ENCODE measurements at places on chromosomes 7 and 10. TPM values are rescaled to one million over a fixed set of nuclear protein-coding genes. Genes with fewer than 3 reads are reported as not detected.

GRCh38 chr7:77393261-77393660, 22.9 kb downstream of the GSAP start:
- H3K27me3 ChIP-seq = no peaks in the 10 kb centered on the region
- H3K36me3 ChIP-seq = peaks cover 2% of the 10 kb centered on the region
- H3K4me1 ChIP-seq = peaks cover 26% of the 10 kb centered on the region
- peak; percentile 72 for DNase-seq
- H3K27ac ChIP-seq = no peak overlapping the region

DNA sequence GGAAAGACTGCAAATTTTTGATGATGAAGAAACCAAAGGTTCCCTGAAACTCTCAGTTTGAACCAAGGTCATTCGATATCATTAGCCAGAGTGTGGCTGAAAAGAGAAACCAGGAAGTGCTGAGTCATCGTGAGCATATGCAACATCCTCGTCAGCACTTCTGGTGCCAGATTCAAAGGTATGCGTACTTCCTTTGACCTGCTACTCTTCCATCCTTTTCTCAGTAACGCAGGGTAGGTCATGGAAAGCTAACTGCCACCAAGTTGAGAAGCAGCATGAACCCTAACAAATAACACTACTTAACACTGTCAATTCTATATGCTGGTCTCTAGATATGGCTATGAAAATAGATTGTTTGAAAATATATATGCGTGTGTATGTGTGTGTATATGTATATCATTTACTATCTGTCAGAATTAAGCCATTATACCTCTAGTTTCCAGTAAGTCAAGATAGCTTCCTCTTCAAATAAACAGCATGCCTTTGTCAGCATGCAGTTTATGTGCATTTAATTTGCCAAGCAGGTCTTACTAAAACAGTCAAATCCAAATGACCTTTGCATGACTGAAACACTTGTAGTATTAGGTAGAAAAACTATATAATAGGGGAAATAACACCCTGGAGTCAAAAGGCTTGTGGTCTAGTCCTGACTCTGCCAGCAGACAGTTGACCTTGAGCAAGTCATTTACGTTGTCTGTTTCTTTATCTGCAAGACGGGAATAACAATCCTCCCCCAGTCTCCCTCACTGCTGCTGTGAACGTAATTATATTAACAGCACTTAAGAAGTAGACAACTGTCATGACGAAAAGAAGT, 26.4 kb downstream of the CDK6 start:
- H3K27ac ChIP-seq = peak overlapping the region; percentile 83
- H3K27me3 ChIP-seq = no peaks in the 10 kb centered on the region
- DNase-seq = peak; percentile 75
- peak overlapping the region; percentile 50 for H3K4me3 ChIP-seq
- H3K4me1 ChIP-seq = peaks cover 83% of the 10 kb centered on the region

DNA sequence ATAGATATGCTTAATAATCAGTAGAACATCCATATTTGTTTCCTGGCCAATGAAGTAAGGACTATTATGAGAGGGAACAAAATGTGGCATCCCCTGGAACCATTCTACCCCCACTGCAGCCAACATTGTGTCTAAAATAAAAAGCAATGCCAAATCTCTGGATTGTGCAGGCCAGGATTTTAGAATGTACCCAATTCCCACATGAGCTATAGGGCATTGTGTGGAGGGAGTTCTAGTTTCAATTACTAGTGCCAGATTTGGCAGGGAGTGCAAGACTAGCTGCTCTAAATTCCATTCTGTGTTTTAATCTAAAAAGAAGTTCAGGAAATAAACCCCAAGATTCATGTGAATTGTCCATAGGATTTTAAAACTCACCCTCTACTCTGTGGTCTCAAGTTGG, 112.3 kb downstream of the HGF start:
- H3K27ac ChIP-seq = no peak overlapping the region
- DNase-seq = no peak
- no peak overlapping the region for H3K4me3 ChIP-seq
- H3K27me3 ChIP-seq = no peaks in the 10 kb centered on the region
- no peaks in the 10 kb centered on the region for H3K36me3 ChIP-seq

GRCh38 chr10:96229568-96230030, 41.8 kb downstream of the BLNK start:
- H3K27me3 ChIP-seq = no peaks in the 10 kb centered on the region
- DNase-seq = peak; percentile 86
- no peak overlapping the region for H3K4me3 ChIP-seq
- H3K27ac ChIP-seq = no peak overlapping the region
- H3K4me1 ChIP-seq = no peaks in the 10 kb centered on the region

- peaks cover 8% of the 10 kb centered on the region for H3K4me1 ChIP-seq
- H3K27ac ChIP-seq = no peak overlapping the region
- no peaks in the 10 kb centered on the region for H3K27me3 ChIP-seq
- H3K4me3 ChIP-seq = no peak overlapping the region
- H3K36me3 ChIP-seq = no peaks in the 10 kb centered on the region
- no peak for DNase-seq
Observed at GRCh38 chr10:131162866-131163843, 148.4 kb downstream of the TCERG1L start.

GRCh38 chr10:130424418-130424817, 288.2 kb downstream of the GLRX3 start:
- no peaks in the 10 kb centered on the region for H3K36me3 ChIP-seq
- H3K27me3 ChIP-seq = peaks cover 10% of the 10 kb centered on the region
- no peak overlapping the region for H3K27ac ChIP-seq
- no peak overlapping the region for H3K4me3 ChIP-seq

DNA sequence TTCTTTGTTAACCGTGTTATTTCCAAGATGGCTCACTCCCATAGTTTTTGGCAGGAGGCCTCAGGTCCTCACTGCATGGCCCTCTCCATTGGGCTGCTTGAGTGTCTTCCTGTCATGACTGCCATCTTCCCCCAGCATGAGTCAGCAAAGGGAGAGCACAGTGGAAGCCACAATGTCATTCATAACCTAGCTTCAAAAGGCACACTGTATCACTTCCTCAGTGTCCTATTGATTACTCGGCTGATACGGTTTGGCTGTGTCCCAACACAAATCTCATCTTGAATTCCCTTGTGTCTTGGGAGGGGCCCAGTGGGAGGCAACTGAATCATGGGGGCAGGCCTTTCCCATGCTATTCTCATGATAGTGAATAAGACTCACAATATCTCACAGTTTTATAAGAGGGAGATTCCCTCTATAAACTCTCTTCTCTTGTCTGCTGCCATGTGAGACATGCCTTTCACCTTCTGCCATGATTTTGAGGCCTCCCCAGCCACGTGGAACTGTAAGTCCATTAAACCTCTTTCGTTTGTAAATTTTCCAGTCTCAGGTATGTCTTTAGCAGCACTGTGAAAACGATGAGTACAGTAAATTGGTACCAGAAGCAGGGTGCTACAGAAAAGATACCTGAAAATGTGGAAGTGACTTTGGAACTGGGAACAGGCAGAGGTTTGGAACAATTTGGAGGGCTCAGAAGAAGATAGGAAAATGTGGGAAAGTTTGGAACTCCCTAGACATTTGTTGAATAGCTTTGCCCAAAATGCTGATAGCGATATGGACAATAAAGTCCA, 106.5 kb downstream of the PRLHR start:
- H3K4me3 ChIP-seq = no peak overlapping the region
- H3K36me3 ChIP-seq = no peaks in the 10 kb centered on the region
- no peak for DNase-seq
- peaks cover 7% of the 10 kb centered on the region for H3K27me3 ChIP-seq
- no peak overlapping the region for H3K27ac ChIP-seq

DNA sequence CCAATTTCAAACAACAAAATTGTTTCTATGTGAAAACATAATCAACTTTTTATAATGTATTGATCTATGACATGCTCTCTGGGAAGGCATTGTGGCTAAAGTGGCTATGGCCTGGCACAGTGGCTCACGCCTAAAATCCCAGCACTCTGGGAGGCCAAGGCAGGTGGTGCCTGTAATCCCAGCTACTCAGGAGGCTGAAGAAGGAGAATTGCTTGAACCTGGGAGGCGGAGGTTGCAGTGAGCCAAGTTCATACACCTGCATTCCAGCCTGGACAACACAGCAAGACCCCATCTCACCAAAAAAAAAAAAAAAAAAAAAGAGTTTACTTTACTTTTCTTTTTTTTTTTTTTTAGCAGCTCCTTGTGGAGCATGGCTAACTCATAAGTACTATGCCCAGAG, 38.9 kb upstream of the CPN1 start:
- no peak overlapping the region for H3K4me3 ChIP-seq
- no peak overlapping the region for H3K27ac ChIP-seq
- H3K27me3 ChIP-seq = peaks cover 7% of the 10 kb centered on the region
- H3K36me3 ChIP-seq = no peaks in the 10 kb centered on the region
- no peak for DNase-seq
- peaks cover 5% of the 10 kb centered on the region for H3K4me1 ChIP-seq

- no peak overlapping the region for H3K27ac ChIP-seq
- H3K4me3 ChIP-seq = no peak overlapping the region
- no peak for DNase-seq
Observed at GRCh38 chr10:95758351-95759025, 2.5 kb downstream of the ENTPD1 start.

GRCh38 chr10:72740528-72740927, 48.6 kb downstream of the MCU start:
- H3K4me3 ChIP-seq = no peak overlapping the region
- H3K27me3 ChIP-seq = no peaks in the 10 kb centered on the region
- peaks cover 5% of the 10 kb centered on the region for H3K4me1 ChIP-seq
- peak; percentile 13 for DNase-seq

- H3K27me3 ChIP-seq = peaks cover 12% of the 10 kb centered on the region
- H3K36me3 ChIP-seq = no peaks in the 10 kb centered on the region
- no peak for DNase-seq
- no peak overlapping the region for H3K27ac ChIP-seq
Observed at GRCh38 chr7:102285540-102286236, 980 bp upstream of the SH2B2 start.

DNA sequence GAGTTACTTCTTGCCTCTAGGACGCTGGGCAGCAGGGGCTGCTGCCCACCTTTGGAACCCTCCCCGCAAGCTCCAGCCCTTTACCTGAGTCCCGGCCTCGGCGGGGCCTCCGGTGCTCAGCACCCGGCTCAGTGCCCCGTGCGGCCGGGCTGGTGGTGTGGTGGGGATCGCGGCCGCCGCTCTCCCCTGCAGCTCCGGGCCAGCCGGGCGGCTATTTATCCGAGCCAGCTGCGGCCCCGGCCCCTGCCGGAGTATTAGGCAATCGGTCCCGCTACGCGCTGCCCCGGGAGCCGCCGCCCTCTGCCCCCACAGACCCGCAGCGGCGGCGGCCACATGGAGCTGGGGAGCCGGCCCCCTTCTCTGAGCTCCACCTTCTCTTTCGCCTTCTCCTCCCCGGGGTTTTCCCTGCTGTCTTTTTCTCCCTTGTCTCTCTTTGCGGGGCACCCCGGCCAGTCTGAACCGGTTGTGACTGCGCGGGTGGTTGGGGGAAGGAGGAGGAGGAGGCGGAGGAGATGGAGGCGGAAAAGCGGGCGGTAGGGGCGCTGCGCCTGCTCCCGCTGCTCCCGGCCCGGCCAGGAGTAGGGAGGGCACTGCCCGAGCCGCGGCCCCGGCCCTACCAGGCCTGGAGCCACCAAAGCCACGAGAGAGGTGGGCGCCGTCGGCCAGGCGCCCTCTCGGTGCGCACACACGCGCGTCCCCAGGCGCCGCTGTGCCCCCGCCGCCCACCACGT, at the start of gene SLC16A9:
Gene SLC16A9 (minus strand): TSS at position 456 of the 731 bp plus-strand sequence. CDS start 25,559 bp downstream, outside the sequence.
- H3K4me3 ChIP-seq = peak within 1 kb of the TSS; percentile 68
- H3K4me1 ChIP-seq = no peaks in the 10 kb centered on the region
- H3K36me3 ChIP-seq = no peaks in the 10 kb centered on the region
- DNase-seq = peak; percentile 83

- H3K27me3 ChIP-seq = no peaks in the 10 kb centered on the region
- no peaks in the 10 kb centered on the region for H3K36me3 ChIP-seq
- no peak overlapping the region for H3K4me3 ChIP-seq
- DNase-seq = no peak
- H3K4me1 ChIP-seq = no peaks in the 10 kb centered on the region
- H3K27ac ChIP-seq = no peak overlapping the region
Observed at GRCh38 chr10:91287912-91288311, 67.4 kb downstream of the PCGF5 start.

GRCh38 chr7:156725073-156725472, 84.5 kb downstream of the RNF32 start:
- peaks cover 12% of the 10 kb centered on the region for H3K36me3 ChIP-seq
- H3K4me1 ChIP-seq = no peaks in the 10 kb centered on the region
- no peak overlapping the region for H3K4me3 ChIP-seq

DNA sequence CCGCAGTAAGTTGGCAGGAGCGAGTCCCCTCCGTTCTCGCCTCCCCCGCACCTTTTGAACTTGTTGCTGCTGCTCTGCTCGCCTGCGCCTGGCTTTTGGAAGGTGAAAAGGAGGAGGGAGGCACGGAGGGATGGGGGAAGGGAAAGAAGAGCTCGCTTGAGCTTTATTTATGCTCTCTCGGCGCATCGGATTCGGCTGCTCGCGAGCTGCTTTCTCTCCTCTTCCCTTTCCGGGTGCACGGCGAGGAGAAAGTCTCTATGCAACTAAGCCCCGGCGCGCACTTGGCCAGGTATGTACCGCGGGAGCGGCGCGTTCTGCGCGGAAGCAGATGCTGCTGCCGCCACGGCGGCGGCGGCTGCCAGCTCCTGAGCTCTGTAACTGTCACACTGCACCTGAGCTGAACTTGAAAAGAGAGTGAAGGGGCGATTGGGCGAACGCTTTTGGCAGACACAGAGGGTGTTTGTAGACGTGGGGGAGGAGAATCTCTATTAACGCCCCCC, 551 bp downstream of the KCND2 start:
- peaks cover 7% of the 10 kb centered on the region for H3K4me1 ChIP-seq
- H3K36me3 ChIP-seq = peaks cover 2% of the 10 kb centered on the region
- peaks cover 30% of the 10 kb centered on the region for H3K27me3 ChIP-seq

DNA sequence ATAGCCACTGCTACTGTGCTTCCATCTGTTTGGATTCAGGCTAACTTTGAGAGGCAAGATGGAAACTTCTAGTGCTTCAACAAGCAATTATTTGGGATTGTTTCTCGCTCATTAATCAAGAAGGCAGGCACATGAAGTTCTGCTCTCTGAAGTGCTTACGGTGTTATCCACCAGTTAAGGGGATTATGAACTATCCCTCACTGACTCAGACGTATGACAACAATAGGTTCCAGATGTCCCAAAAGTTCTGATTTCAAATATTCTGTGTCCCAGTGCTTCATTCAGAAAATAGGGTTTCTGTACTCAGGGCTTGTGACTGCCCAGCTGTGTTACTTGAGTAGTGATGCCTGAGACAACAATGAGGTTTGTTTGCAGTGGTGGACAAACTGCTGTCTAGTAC, 81.0 kb downstream of the HACD1 start:
- no peaks in the 10 kb centered on the region for H3K4me1 ChIP-seq
- no peak for DNase-seq
- H3K4me3 ChIP-seq = no peak overlapping the region
- H3K27ac ChIP-seq = no peak overlapping the region
- no peaks in the 10 kb centered on the region for H3K36me3 ChIP-seq
- no peaks in the 10 kb centered on the region for H3K27me3 ChIP-seq

GRCh38 chr10:71390921-71391690, 5.6 kb upstream of the CDH23 start:
- H3K4me1 ChIP-seq = no peaks in the 10 kb centered on the region
- no peaks in the 10 kb centered on the region for H3K36me3 ChIP-seq
- no peak overlapping the region for H3K27ac ChIP-seq
- no peak overlapping the region for H3K4me3 ChIP-seq
- peaks cover 25% of the 10 kb centered on the region for H3K27me3 ChIP-seq
- no peak for DNase-seq

MSMB gene
- total RNA-seq = not detected

SPDYE5 gene
- not detected for total RNA-seq

ZFAND4 gene
- total RNA-seq = 11.9 TPM

TMEM178B gene
- total RNA-seq = 0.23 TPM

ZNF804B gene
- total RNA-seq = not detected

ANKRD7 gene
- total RNA-seq = 0.34 TPM

CYTH3 gene
- 0.75 TPM for total RNA-seq

CCM2 gene
- total RNA-seq = 80.1 TPM

FANK1 gene
- 0.42 TPM for total RNA-seq

GRID1 gene
- not detected for total RNA-seq

SPDYE1 gene
- not detected for total RNA-seq

GATA3 gene
- total RNA-seq = 23.5 TPM

Data from activated CD4-positive, alpha-beta T cell treated with anti-CD3 and anti-CD28 coated beads for 36 hours (primary cell).